ENCODE measurements at places on chromosomes 1 and 21. TPM values are rescaled to one million over a fixed set of nuclear protein-coding genes. Genes with fewer than 3 reads are reported as not detected.

The CLCNKB gene
- total RNA-seq = not detected

The LY9 gene
- 9.7 TPM for total RNA-seq

The ESPN gene
- 0.89 TPM for total RNA-seq

The ADORA1 gene
- total RNA-seq = not detected

The TINAGL1 gene
- not detected for total RNA-seq

The MRPL24 gene
- 61.4 TPM for total RNA-seq

The SVBP gene
- total RNA-seq = 15.8 TPM

The HES2 gene
- 1.1 TPM for total RNA-seq

- DNase-seq = no peak
Observed at GRCh38 chr21:44897326-44898010, 23.2 kb downstream of the ITGB2 start.

DNA sequence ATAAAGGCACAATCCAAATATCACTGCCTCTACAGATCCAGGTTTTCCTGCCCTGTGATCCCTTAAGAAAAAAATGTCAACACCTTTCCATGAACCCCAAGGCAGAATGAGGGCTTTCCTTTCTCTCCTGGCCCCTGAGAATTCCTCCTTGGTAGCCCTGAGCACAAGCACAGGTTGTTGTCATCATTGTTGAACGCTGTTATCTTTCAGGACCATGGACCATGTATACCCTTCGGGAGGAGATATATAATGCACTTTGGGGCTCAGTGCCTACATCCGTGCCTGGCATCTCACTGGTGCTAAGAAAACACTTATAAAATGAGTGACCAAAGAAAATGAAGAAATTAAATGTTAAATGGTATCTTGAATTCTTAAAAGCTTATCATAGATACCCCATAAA lies 296.2 kb downstream of the SETD4 start:
- no peak for DNase-seq

- DNase-seq = no peak
Observed at GRCh38 chr1:240000634-240001033, 91.0 kb upstream of the FMN2 start.

GRCh38 chr1:116929961-116930592 lies 20.4 kb downstream of the PTGFRN start:
- no peak for DNase-seq

DNA sequence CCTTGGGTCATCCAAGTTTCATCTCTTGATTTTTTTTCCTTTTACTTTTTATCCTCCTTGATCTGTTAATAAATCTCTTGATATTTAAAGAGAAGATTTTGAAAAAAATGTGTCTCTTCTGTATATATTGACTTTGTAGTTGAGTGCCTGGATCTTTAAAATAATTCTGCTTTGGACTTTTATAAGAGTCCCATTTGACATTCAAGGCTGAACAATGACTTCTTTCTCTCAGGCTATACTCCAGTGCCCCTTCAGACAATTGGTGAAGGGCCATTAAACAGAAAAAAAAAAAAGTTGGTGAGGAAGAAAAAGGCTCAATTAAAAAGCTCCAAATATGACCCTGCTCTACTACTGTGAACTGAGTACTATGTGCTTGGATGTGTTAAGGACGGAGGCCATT lies 40.9 kb upstream of the CITED4 start:
- no peak for DNase-seq

DNA sequence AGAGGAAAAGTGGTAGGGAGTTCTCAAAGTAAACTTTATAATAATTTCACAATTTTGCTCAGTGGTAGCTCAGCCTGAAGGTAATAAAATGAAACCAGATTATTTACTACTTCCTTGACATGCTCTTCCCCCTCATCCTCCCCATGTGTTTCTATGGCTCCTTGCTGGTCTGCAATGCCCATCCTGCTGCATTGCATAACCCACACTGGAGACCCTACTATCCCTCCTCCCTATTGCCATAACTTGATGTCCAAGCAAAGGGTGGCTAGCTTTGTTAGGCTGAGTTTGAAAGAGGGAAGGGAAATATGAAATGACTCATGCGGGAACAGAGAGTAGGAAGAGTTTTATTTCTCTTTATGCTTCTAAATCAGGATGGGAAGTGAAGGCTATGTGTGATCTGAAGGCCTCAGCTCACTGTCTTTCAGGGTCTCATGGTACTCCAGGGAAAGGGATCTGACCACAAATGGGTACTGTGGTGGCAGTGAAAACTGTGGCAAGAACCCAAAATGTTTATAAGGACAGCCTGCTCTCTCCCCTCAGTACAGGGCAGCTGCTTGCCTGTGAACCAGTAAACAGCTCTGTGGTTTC lies 36.4 kb upstream of the HSD17B7 start:
- DNase-seq = no peak

- no peak for DNase-seq
Observed at GRCh38 chr1:202106340-202107254, 16.1 kb upstream of the GPR37L1 start.

DNA sequence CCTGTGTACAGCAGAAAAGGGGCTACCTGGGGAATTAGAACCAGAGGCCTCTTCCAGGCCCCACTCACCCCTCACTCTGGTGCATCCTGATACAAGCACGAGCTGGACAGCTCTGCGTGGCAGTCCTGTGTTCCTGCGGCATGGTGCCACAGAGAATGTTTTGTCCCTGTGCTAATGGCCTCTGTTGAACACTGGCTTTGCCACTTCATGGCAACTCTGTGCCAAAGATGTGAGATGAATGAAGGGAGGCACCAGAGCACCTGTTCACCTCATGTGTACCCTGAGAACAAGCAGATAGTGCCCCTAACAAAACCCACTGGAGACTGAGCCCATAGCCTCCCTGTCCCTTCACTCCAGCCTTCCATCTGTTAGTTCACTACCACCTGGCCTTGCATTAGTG lies 199.3 kb upstream of the COA6 start:
- no peak for DNase-seq
